RWPE1 (cell line): ENCODE measurements at places on chromosomes 11 and 22.

- DNase-seq: no peak
These were observed at the start of gene LRRC32 for GRCh38 chr11:76670485-76671236. LRRC32 (minus strand) TSS chr11:76670747; CDS start chr11:76665954, 4,793 bp downstream.

GRCh38 chr11:8219257-8220021, 44.2 kb downstream of the LMO1 start:
- peak; percentile 50 for DNase-seq

DNA sequence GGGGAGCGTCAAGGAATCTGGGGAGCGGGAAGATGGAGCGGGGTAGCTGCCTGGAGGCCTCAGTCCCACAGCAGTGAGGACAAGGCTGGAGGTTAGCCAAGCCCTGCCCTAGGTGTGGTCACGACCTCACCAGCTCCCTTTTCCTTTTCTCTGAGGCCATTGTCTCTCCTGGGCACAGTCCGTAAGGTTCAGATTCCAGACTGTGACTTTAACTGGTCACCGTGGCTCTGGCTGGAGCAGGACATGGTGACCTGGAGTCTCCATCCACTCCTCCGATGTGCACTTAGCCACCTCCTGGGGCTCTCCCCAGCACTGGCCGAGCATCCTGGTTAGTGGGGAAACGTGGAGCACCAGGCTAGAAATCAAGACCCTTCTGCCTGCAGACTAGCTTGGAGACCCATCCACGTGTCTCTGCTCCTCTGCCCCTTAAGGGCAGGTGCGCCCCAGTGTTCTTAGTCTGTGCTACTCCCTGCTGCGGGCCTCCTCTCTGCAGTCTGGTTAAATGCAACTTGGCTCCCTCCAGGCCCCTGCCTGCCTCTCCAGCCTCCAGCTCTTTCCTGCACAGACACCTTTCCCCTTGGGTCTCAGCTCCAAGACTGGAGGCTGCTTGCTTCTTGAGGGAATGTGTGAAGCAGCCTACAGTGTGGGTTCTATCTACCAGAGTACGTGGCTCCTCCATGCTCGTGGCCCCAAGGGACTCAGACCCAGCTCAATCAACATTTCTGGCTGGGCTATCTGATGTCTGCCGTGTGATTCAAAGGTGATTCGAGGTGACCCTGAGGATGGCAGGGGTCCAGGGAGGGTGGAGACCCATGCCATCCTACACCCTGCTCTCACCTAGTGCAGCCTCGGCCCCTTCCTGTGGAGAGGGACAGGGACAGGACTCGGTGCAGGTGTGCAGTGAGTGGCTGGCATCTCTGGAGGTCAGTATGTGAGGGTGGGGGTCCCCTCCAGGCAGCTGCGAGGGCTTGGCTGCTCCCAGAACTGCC, 5.2 kb downstream of the SLC25A1 start:
- no peak for DNase-seq

DNA sequence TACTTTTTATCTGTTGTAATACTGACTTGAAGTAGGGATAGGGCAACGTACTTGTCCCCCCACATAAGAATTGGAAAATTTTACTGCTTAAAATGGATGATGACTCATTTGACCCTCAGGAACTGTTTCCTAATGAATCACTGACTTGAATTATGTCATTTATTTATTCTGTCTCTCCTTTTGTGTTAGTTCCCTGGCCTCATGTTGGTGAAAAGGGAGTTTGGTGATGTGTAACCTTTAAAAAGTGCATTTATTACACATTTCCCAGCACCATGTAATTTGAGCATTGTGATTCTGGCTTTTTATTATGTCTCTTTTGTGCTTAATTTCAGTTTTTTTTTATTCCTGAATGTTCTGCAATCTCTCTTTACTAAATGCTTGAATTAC, 20.3 kb upstream of the PGM2L1 start:
- DNase-seq: peak; percentile 84

DNA sequence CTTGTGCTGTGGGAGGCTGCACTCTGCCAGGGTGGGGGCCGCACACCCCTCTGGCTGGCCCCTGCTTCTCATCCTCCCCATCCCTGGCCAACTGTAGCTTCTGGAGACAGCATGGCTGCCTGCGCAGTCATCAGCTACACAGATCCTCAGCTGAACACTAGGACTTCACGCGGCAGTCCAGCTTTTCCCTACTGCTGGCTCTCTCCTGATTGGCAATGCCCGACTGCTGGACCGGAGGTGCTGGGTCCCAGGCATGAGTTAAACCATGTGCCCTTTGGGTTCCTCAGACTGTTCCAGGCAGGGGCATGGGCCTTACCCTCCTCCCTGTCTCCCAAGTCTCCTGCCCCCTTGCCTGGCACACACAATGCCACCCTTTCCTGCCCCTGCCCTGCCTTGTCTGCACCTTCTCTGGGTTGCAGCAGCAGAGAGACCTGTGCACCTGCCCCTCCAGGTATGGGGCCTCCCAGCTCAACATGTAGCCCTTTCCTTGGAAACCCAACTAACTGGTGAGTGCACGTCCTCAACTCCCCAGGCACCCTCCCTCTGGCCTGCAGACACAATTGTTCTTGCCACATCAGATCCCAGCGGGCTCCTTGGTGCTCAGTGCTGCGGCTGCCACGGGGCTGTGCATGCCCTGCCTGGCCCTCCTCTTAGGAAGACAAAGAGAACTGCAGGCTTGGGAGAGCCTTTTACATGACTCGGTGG, 1039.2 kb downstream of the TBC1D22A start:
- DNase-seq: no peak

DNA sequence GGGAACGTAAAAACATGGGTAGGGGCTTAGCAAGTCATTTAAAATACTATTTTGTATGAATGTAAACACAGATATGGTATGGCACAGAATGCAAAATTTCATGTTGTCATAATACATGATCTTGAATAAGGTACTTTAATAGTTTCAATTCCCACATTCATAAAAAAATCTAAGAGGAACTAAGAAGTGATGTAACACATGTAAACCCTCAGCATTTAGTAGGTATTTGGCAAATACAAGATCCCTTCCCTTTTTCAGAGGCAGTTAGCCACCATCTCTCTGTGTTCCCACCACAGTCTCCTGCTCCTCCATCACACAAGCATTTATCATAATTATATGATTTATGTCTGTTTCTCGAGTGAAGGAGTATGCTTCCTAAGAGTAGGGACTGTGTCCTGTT, 251.8 kb downstream of the TENM4 start:
- no peak for DNase-seq

- DNase-seq: no peak
These were observed 57.0 kb upstream of the ADORA2A start for GRCh38 chr22:24370401-24370800.

DNA sequence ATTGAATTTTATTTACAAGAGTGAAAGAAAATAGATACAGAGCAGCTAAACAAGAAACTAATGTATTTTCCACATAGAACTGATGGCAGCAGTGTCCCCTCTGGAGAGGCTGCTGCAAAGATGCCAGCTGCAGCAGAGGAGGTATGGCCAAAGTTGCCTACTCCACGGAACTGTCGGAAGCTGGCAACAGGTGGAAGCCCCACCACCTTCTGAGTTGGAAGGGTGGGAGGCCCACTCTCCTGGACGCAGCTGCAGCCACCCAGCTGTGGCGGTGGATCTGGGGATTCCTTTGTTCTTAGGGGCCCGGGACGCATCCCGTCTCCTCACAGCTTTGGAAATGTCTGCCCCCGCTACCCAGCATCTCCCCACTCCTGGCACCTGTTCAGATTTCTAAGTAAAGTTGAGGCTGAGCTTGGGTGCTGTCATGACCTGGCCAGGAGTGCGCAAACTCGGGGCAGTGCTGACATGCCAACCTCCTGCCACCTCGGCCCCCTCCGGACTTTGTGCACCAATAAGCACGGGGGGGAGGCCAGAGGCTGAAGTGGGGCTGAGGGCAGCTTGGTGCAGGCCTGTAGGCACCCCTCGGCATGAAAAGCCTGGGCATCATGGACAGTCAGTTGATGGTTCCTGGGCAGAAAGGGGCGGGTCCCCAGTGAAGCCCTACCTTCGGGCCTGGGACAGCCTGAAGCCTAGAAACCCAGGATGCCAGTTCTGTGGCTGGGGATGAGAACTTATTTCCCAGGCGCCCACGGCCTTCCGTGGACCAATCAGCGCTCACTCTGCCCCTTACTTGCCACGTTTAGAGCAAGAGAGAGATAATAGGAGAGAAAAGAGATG, 1071.4 kb downstream of the JRKL start:
- DNase-seq: no peak

DNA sequence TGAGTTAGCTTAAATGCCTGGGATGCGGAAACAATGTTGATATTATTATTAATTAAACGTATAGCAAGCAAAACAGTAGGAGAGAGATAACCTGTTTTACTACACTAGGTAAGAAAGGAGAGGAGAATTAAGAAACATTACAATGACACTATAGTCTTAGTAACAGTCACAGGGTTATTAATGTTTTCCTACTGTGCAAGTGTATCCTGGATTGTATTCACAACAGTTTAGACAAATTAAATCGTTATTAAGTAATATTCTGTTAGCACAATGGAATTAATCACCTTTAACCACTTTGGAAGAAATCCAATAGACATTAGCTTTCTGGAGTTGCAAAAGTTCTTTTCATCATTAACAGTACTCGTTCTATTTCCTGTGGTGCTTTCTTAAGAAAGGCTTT, 3.4 kb downstream of the FAM181B start:
- no peak for DNase-seq

DNA sequence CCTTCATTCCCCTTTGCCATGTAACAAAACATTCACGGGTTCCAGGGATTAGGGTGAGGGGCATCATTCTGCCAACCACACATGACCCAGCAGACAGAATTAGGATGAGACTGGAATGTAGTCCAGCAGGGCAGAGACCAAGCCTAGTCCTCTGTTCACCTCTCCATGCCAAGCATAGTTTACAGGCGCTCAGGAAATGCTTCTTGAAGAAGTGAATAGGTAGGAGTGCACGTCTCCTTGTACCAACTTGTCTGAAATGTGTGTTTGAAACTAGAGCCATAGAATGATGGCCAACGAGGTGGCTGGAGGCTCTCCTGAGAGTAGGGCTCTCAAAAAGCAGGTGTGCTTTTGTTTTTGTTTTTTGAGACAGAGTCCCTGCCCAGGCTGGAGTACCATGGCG, 8.2 kb downstream of the SPINDOC start:
- DNase-seq: no peak

- DNase-seq: no peak
These were observed 8.6 kb upstream of the EIF3M start for GRCh38 chr11:32575070-32575469.

GRCh38 chr22:26679003-26679629, 21.7 kb downstream of the MIAT start:
- peak; percentile 59 for DNase-seq

DNA sequence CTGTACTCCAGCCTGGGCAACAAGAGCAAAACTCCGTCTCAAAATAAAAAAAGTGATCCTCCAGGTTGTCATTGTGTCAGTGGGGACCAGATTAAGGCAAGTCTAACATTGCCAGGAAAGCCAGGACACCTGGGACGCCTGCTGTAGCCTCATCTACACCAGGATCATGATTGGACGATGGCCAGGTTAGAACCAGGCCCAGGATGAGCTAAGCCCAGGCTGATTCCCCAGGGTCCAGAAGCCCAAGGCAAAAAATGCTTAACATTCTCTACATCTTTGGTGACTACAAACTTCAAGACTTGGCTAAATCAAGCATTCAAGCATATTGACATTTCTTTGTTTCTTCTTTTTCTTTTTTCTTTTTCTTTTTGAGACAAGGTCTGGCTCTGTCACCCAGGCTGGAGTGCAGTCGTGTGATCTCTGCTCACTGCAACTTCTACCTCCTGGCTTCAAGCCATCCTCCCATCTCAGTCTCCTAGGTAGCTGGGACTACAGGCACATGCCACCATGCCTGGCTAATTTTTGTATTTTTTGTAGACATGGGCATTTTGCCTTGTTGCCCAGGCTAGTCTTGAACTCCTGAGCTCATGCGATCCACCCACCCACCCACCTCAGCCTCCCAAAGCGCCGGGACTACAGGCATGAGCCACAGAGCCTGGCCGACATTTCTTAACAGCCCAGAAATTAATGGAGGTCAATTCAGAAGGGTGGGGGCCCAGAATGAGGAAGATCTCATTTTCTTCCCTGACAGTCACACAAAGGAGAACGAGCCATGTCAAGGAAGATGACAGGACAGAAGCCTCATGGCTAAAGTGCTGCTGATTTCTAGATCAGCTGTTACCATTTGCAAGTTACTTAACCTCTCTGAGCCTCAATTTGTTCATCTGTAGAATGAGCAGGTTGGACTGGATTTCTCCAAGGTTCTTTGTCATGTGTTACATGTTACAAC, 12.5 kb upstream of the PTPRJ start:
- no peak for DNase-seq

- DNase-seq: no peak
These were observed 59.4 kb downstream of the MICAL2 start for GRCh38 chr11:12169822-12170221.

DNA sequence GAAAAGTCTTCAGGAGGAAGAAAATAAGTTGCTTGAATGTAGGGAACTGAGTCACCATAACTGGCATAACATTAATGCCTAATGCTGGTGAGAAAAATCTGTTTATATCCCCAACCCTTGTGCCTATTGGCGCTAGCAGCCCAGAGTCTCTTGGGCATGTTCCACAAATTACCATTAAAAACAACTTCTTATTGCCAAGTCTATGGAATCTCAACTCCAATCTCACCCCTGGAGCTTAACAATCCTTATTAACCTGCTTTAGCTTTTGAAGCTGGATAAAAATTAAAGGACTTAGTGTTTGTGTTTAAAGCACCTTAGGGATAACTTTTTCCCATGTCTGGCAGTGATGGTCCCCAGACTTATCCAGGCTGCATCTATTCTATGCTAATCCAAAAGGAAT, 143.0 kb downstream of the APIP start:
- DNase-seq: no peak

DNA sequence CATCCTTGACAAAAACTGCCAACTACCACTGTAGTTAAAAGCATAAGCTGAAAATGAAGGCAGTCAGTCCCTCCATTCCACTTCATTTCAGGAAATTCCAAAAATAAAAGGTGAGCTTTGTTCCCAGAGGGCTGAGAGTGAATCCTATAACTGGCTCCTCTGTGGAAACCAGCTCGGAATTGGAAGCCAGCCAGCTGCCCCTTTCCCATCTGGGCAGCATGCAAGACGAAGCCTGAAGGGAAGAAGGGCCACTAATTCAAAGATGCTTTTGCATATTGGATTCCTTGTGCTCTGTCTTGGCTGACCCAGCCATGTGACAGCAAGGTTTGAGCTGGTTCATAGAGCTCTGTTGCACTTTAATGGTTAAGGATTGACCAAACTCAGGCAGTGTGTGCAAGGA, 83.4 kb downstream of the ALX4 start:
- DNase-seq: no peak

DNA sequence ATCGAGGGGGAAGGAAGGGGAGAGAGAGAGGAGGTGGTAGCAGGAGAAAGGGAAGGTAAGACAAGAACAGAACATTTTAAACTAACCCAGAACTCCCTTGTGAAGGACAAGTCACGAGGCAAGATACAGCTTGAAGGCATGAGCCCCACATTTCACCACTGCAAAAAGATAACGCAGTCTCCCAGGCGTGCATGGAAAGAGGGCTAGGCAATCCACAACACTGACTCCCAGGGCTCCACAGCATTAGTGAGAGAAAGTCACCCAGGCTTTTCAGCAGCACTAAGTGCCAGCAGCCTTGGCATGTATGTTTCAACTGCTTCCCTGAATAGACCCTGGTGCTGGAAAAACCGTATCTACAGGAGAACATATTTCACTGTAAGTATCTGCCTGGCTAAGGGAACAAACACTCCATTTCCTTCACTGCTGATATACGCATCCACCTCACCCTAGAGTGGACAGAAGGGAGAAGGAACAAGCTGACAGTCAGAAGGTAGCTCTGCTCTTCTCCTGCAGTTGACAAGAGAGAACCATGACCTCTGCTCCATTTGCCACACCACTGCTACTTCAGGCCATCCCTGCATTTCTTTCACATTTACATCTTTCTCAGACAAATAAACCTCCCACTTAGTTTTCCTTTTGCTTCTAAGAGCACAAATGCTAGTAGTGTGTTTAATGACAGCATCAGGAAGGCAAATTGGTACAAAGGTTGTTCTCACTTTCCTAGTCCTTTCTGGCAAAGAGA, 87.9 kb downstream of the AMBRA1 start:
- no peak for DNase-seq
